SHP77 (cell line): ENCODE measurements at places on chromosomes 5 and 9.
A peak's percentile ranks its signal among the peaks of the same experiment; 100 is the strongest.

GRCh38 chr9:37215381-37215780 lies 95.0 kb downstream of the ZCCHC7 start:
- no peak for DNase-seq

DNA sequence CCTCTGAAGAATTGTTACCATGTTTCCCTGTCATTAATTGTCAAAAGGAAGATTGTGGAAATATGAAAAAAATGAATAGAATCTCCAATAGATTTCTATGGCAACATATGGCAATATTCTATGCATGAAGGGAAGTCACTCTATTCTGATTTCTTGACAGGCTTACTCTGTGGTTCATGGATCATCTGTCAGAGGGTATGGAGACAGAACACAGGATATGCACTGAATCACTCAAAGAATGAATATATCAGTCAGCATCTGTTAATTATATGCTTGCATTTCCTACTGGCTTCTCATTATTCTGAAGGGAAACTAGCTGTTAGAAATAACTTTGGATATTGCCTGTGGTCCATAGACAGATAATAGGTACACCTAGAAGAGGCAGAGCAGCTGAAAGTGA lies 918.9 kb downstream of the DTWD2 start:
- no peak for DNase-seq

GRCh38 chr9:89436963-89437625 lies 60.8 kb downstream of the SEMA4D start:
- peak; percentile 78 for DNase-seq

- no peak for DNase-seq
Measured at GRCh38 chr9:70765946-70766345, 351.5 kb upstream of the KLF9 start.

- no peak for DNase-seq
Measured at GRCh38 chr9:120765910-120766425, 27.2 kb downstream of the FBXW2 start.

GRCh38 chr5:127824126-127824525 lies 120.9 kb downstream of the CCDC192 start:
- DNase-seq = no peak

- DNase-seq = no peak
Measured at GRCh38 chr5:132491368-132492364, 1.1 kb upstream of the IRF1 start.

DNA sequence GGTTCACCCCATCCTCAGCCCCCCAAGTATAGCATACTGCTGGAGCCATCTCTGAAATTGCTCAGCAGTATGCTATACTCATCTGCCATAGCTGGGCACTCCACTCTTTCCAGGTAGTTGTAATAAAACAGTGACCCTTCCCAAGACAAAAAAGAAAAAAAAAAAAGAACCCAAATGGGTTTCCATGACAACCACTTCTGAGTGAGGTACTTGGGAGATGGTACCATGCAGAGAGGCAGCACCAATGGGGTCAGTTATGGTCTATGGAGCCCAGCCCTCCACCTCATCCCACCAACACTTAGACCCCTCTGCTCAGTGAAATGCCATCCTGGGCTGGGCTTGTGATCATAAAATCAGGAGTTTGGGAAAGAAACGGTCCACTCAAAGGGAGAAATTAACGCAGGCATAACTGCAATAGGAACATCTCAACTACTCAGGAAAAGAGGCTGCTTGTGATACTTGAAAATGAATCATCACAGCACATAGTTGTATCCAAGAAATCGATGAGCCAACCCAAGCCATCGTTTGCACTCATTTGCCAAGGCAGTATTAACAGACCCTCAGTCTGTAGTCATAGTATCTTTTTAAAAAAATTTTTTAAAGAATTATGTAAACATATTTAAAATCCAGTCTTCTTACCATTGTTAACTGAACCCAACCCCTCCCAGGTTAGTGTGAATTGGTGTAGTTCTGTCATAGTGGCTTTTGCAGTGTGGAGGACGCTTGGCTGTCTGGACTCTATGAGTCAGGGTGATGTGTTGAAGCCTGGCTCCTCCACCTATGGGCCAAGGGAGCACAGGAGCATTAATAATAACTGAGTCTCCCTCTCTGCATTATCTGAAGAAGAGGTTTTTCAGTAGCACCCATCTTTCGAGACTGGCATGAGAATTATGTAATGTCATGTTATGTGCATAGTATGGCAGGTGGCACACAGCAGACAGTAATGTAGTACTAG lies 402.7 kb downstream of the SPOCK1 start:
- DNase-seq = no peak

DNA sequence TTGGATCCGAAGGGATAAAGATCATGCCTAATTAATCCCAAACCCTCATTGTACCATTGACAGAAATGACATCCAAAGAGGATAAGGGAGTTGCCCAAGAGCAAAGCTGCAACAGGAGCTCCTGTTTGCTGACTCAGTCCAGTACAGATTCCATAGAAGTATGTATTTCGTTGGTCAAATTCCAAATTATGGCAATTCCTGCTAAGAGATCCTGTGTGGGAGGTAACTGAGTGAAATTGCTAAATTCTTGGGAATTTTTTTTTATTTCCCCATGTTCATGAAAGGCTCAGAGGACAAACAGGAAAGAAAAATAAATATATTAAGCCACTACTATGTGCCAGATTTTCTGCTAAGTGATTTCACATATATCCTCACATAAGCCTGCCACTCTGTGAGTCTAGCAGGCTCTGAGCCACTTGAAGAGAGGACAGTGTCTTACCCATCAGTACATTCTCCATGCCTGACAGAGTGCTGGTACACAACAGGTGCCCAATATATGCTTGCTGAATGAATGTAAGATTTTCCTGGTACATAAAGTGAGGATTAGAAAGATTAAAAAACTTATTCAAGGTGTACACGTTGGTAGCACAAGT lies 132.7 kb downstream of the GLIS3 start:
- no peak for DNase-seq

GRCh38 chr9:85964526-85964925 lies 23.6 kb downstream of the NAA35 start:
- DNase-seq = no peak

- no peak for DNase-seq
Measured at GRCh38 chr5:171592076-171592475, 172.6 kb downstream of the FGF18 start.

DNA sequence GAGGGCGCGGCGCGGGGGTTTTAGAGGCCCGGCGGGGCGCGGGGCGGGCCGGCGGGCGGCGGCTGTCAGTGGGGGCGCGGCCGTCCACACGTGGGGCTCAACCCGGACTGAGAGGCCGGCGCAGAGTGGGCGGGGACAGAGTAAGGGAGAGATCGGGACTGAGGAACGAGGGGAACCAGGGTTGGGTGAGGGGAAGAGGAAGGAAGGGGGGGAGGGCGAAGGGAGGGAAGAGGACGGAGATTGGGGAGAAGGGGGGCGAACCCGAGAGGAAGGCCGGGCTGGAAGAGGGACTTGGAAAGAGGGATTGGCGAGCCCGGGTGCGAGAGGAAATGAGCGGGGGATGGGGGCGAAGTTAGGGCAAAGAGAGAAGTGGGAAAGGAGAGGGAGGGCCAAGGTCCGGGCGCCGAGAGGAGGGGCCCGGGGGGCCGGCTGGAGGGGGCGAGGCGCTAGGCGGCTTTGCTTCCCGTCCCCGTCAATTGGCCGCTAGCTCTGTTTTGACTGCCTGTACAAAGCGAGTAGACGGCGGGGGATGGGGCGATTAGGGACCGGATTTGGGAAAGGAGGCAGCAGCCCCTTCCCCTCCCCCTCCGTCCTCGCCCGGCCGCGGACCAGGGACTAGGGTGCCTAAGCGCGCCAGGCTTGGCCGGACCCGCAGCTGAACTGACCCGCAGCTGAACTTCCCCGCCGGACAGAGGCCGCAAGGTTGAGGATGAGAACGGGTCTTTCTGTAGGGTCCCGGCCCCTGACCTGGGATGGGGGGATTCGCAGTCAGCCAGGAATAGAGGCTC lies 399 bp upstream of the FBN2 start:
- DNase-seq = no peak

DNA sequence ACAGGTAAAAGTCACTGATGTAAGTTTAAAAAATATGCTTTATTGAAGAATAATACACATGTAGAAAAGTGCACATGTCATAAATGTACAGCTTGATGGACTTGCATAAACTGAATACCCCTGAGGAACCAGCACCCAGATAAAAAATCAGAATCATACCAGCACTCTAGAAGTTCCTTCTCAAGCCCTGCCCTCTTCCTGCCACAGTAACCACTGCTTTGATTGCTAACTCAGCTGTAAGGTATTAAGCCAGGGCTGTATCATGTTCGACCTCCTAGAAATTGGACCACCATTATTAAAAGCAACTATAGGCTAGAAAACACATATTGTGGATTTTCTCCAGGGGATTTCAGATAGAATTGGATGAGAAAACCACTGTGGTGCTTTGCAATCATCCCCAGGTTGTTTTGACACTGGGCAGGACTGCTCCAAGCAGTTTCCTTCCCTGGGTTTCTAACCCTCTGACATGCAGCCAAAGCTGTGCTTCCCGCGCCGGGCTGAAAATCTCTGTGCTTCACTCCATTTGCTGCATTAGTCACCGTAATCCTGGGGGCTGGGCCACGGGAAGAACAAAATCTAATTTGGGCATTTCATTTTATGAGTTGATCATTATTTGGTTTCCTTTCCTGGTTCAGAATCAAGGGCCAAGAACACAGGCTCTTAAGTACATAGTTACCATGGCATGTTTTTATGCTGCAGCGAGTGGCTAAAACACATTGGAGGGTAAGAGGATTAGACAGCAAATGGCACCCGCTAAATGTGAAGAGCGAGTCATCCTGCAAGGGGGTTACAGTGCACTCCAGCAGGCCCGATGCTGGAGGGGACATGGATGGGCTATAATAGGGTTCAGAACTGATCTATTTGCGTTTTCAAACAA lies 139.4 kb upstream of the IL12B start:
- no peak for DNase-seq

DNA sequence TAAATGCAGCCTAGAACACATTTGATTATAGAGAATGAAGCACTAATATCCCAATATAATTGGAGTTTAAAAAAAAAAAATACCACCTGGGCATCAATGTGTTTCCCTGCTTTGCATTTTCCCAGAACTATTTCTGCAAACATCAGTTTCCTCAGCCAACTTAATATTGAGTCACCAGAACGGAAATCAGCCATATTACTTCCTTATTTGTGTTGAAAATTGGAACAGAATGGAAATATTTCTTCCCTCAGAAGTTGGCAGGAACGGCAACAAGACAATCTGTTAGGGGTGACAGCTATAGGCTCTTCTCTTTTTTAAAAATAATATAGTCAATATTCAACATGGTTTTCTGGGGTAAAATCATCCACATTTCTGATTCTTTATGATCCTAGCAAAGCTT lies 4.0 kb downstream of the MFAP3 start:
- no peak for DNase-seq

- DNase-seq = no peak
Measured at GRCh38 chr9:119370816-119371215, 1.6 kb upstream of the BRINP1 start.

DNA sequence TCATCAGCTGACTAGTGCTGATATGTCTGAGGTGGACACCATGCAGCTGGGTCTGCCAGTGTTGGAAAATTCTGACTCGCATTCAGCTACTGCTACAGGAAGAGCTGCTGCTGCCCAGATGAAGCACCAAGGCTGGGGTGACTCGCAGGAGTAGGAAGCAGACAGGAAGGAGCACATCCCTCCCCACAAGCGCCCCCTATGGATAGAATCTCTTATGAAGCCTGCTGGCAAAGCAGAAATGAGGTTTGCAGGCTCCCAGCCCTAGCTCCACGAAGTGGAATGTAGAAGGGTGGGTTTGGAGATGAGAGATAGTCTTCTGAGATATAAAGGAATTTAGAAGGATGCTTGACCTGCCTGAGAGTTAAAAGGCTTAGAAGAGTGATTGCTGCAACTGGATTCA lies 443.0 kb downstream of the ACTL7B start:
- DNase-seq = no peak

DNA sequence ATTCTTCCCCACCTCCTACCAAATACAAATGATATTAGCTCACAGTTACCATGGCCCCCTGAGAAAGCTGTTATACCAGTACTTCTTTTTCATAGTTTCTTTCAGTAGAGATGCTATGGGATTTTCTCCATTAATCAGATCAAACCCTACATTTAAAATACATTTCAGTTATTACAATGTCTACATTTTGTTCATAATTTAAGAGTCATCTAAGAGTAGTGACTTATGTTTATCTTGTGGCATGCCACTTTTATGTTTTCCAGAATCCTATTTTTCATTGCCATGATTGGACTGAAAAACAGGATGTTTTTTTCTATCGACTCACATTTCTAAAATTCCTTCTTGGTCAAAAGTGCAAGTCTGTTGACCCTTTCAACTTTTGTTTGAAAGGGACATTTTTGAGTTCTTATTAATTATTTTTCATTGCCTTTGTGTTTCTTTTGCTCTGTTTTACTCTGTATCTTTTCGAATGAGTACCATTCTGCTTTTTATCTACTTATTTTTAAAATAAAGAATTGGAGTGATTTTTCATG lies 77.4 kb upstream of the ANXA1 start:
- DNase-seq = no peak

- no peak for DNase-seq
Measured at GRCh38 chr9:133814586-133815208, 76.5 kb upstream of the SARDH start.

DNA sequence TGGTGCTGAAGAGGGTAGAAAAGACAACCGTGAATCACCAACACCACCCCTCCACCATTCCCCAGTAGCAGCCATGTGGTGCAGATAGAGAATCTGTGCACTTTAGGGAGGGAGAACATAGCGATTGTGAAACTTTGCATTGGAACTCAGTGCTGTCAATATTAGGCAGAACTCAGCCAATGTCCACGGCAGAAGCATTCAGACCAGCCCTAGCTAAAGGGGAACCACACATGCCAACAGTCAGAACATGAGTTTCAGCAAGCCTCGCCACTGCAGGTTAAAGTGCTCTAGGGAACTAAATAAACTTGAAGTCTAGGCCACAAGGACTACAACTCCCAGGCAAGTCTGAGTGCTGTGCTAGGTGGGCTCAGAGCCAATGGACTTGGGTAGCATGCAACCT lies 38.5 kb upstream of the DEPDC1B start:
- no peak for DNase-seq
